ENCODE measurements at places on chromosomes 13 and 19.

DNA sequence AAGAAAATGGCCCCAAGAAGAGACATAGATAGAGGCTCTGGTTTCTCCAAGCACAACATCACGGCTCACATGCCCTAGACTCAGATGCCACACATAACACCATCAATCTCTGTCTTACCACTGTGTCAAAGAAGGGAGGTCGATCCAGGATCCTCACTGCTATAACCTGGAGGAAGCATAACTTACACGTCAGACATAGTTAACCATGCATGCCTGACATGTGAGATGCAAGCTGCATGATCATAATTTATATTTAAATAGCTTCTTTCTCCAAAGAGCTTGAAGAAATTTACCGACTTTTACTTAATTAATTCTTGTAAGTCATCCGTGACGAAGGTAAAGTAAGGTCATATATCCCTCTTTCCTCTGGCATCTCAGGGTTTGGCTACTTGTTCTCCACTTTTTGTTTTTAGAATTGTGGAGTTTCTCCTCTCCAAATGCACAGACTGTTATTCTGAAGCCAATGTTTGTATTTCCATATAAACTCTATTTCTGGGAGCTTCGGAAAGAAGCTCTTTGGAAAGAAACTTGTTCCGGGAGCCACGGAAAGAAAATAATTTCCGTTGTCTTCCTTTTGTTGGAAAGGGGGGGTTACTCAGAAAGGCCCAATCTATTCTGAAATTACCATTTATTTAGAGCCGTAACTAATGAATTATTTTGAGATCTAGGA is 205.6 kb downstream of the LHFPL6 start:
- no peak for DNase-seq

GRCh38 chr13:112587212-112587763 is 665 bp downstream of the TUBGCP3 start:
- DNase-seq, result no peak

GRCh38 chr13:33751151-33751550 is 66.8 kb upstream of the RFC3 start:
- DNase-seq, result peak; percentile 5

DNA sequence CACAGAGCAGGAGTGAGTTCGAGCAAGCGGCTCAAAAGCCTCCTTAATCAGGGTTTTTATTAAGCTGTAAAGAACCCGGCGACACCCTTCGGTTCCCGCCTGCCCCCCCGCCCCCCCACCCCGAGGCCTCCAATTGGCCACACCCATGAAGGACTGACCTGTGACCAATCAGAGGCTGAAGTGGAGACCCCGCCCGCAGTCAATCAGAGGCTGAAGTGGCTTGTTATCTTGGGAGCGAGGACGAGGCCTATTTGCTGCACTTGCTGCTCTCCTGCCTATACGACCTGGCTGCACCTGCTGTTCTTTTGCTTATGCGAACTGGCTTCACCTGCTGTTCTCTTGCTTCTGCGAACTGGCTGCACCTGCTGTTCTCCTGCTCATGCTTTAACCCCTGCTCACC is 844.9 kb downstream of the OLFM4 start:
- DNase-seq, result no peak

DNA sequence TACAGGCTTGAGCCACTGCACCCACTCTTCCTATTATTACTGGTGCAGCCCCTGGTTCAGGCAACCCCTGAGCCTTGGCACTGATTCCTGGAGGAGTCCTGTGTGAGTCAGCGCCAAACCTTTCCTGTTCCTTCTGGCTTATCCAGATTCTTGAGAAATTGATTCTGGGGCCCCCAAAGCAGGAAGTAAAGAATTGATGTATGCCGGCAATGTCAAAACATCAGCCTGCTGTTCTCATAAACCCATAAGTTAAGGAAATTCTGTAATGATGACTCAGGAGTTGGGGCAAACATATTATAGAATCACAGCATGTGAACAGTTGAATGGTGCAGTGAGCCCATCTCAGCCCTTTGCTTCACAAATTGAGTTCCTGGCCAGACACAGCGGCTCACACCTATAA is 1.4 kb upstream of the OR7G3 start:
- no peak for DNase-seq

- no peak for DNase-seq
Observed at GRCh38 chr19:511101-511851, 4.0 kb downstream of the TPGS1 start.

DNA sequence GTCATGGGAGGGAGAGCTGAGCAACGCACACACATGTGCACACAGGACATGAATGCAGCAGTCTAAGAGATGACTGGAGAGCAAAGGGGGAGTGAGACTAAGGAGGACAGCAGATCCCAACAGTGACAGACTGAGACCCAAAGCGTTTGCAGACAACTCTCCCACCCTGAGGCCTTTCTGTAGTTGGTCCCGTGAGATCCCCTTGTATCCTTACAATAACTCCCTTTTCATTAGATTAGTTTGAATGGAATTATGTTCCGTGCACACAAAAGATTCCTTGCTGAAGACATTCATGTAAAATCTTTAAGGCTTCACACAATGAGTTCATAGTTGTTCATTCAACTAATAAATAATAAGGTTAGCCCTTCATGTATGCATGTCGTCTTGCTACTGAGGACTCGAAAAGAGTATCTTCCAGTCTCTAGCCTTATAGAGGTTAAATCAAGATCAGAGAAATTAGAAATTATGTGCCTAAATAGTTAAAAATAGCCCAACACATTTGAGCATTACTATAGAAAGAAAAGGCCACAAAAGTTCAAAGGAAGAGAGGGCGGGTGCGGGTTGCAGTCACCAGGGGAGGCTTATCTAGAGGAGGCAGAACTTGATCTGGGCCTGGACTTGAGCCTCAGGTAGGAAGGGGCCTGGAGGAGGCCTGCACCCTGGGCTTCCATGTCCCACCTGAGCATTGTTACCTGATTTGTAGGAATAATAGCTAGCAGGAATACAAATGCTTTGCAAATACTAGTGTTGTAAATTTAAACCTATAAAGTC is 3.1 kb upstream of the GTF3A start:
- DNase-seq, result no peak
